ENCODE measurements at places on chromosomes 2 and 18.

- DNase-seq, result no peak
Measured at GRCh38 chr2:214807653-214808052, 1.8 kb downstream of the BARD1 start.

GRCh38 chr2:54603796-54604195 lies 119.7 kb upstream of the EML6 start:
- no peak for DNase-seq

DNA sequence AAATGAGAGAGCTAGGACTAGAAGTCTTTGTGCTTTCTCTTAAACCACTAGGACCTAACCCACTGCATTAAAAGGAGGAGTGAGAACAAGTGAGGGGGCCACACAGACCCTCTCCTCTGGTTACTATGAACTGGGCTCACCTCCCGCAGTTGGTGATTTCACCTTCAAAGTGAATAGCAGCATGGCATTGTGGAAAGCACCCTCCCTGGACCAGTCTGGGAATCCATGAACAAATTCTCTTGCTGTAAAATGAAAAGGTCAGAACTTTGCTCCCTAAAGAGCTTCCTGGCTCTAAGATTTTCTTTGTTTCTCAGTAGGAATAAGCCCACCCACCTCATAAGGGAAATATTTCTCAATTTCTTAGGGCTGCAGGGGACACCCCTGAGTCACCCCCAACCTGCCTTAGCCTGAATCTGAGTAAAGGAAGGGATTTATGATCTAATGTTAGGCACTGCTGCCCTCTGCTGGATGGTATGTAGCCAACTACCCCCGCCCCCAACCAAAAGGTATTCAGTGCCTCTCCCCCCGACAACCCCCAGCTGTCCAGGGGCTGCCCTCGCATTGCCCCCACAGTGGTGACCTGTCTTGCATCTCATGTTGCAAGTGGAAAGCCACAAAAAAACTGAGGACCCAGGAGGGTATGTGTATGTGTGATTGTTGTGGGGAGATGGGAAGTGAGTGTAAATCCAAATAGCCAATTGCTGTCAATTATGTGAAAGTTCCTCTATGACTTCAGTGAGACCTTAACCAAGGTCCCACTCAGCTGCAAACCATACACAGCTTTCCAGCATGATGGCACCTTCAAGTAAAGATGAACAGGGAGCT lies 230.9 kb upstream of the SLC14A2 start:
- no peak for DNase-seq

- DNase-seq, result no peak
Measured at GRCh38 chr2:32810909-32811495, 135.8 kb upstream of the LTBP1 start.
